Eye (tissue), 1 donor: ENCODE measurements at places on chromosomes 7 and 10.

DNA sequence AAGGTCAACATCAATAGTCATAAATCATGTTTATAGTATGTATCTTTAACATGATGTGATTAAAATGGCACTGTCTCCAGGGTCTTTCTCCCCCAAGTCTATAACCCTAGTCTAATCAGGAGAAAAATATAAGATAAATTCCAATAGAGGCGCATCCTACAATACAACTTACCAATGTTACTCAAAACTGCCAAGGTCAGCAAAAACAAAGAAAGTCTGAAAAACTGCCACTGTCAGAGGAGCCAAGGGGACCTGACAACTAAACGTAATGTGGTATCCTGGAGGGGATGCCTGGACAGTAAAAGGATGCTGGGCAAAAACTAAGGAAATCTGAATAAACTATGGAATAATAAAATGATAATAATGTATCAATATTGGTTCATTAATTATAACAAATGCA lies 63.9 kb downstream of the TPK1 start:
- no peak for DNase-seq

DNA sequence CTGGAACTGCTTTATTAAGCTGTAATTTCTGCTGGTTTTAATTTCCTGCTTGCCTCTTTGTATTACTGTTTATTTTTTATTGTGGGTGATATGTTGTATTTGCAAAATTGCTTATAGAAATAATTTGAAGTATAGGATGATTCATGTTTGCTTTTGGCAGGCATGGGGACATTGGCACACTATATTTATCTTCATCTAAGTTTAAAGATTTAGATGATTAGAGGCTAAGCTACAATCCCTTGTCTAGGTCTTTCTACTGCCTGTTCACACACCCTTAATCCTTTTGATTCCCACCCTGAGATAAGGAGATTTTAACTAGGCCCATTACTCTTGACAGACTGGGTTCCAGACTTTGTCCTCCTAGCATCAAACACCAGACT lies 182.8 kb upstream of the KAT6B start:
- no peak for DNase-seq

GRCh38 chr10:72812753-72813430 lies 80.6 kb upstream of the OIT3 start:
- peak; percentile 15 for DNase-seq

DNA sequence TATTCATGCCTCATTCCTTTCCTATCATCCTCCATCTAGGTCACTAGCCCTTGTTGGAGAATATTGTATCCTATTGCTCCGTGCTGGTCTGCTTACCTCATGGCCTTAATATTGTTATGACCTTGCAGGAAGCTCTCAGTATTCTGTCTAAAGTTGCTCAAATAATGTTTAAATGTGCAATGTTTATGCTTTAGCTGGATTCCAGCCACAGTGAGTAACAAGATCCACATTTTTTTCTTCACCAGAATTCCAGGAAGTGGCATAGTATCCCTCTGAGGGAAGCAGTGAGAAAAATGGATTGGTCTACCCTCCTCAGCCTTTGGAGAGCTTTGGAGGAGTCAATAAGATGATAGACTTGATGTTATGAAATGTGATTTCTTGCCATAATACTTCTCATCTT lies 402.6 kb downstream of the NRG3 start:
- no peak for DNase-seq

GRCh38 chr7:72493850-72494661 lies 81.9 kb upstream of the CALN1 start:
- DNase-seq = peak; percentile 88

GRCh38 chr10:61397175-61397986 lies 55.8 kb downstream of the TMEM26 start:
- DNase-seq = no peak

DNA sequence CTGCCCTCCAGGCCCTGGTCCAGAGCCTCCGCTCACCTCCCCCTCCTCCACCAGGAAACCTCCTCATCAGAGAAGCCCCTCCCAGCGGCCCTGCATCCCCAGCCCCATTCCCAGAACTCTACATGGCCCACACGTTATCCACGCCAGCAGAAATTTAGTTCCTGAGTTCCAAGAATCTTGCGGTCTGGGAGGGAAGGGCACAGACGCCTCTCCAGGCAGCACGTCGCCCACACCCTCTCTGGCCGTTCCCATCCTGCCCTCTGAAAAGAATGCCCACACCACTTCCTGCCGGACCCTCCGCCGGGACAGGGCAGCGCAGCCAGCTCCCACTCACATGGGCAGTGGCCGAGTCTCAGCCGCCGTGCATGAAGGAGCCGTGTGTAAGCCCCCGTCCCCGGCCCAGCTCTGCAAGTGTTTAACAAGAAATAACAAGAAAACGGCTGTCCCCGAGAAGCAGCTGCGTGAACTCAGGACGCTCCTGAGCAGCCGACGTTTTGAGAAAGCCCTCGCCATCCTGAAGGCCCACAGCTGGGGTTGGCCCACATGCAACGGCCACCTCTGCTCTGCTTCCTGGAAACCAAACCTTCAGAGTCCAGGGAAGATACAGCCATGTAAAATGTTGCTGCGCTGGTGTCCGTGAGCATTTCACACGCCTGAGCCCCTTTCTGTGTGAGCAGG lies 17.4 kb downstream of the ADGRA1 start:
- no peak for DNase-seq

- peak; percentile 60 for DNase-seq
These were observed 408.6 kb upstream of the NPVF start for GRCh38 chr7:25636871-25637283.

DNA sequence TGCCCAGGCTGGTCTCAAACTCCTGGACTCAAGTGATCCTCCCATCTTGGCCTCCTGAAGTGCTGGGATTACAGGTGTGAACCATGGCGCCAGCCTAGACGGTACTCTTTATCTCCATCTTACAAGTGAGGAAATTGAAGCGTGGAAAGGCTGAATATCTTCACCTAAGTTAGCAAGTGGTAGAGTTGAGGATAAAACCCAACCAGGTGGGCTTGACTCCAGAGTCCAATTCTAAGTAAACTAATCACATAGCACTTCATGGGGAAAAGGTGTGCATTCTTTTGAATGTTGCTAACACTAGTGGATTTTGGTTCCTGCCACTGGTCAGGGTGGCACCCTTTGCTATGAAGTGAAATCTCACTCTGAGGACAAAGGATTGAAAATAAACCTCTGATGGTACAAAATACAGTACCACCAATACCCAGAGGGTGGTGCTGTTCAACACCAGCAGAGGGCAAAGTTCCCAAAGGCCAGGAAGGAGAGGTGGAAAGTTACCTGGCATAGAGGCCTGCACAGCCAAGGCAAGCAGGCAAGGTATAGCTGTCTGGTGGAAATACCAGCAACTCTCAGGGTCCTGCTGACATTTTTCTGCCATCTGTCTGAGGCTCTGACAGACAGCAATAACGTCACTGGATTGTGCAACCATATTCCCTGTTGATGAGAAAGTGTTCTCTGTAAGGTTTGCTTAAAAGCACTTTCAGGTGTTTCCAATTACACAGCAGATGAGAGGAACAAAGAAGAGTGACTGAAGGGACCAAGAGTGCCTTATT lies 17.6 kb downstream of the ZDHHC16 start:
- peak; percentile 73 for DNase-seq

- DNase-seq = peak; percentile 62
These were observed 9.1 kb downstream of the SLC13A4 start for GRCh38 chr7:135718794-135719437.

- no peak for DNase-seq
These were observed 18.5 kb downstream of the FGL2 start for GRCh38 chr7:77181015-77181595.

DNA sequence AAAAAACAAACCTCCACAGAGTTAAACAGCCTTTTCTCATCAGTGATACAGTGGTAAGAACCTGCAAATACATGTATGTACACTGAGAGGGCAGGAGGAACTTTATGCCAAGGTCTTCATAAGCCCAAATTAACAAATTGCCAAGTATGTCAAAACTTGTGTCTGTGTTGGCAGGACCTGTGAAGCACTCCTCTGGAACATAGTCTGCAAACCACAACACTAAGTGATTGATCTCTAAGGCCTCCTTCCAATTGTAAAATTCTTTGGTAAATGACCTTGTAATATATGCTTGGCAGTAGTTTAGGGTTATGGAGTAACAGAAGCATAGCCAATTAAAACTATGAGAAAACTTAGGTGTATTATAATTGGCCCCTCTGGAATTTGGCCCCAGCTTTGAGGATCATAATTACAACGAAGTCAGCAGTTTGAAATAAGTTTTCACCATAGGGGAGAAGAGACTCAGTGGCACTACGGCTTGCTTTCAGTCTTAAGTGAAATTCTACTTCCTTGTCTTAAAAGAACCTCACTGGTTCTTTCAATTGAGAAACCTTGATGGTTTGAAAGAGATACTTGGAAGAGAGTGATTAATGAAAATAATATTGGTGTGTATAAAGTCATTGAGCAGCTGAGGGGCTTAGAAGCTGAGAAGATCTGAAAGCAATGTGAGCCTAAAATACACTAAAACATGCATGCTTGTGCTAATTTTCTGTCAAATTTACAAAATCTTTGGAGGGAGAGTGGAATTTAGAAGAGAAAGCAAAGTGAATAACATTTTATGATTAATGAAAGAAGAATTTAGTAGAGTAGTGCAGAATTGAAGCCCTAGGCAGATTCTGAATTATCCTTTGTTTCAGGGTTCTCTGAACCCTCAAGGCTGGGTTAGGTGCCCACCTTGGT lies 57.6 kb downstream of the CNNM2 start:
- no peak for DNase-seq

- DNase-seq = no peak
These were observed 10.3 kb downstream of the PKD1L1 start for GRCh38 chr7:47937711-47938573.

DNA sequence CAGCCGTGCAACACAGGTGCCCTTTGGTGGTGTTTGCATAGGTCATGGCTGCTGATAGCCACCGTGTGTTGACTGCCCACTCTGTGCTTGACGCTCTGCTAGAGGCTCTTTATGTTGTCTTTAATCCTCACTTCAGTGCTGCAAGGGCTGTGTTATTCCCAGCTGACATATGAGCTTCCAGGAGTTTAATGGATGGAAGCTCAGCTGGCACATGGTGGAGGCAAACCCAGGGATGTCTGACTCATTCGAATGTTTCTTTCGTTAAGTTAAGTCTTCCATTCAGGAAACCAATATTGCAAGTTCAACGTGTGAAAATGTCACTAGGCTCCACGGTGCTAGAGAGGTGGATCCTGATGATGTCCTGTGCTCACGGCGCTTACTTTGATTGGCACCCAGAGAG lies 378.4 kb downstream of the DPP6 start:
- no peak for DNase-seq

GRCh38 chr7:14850039-14850438 lies 52.5 kb downstream of the DGKB start:
- no peak for DNase-seq

- DNase-seq = no peak
These were observed 53.7 kb upstream of the SEMA3A start for GRCh38 chr7:84248267-84248666.

DNA sequence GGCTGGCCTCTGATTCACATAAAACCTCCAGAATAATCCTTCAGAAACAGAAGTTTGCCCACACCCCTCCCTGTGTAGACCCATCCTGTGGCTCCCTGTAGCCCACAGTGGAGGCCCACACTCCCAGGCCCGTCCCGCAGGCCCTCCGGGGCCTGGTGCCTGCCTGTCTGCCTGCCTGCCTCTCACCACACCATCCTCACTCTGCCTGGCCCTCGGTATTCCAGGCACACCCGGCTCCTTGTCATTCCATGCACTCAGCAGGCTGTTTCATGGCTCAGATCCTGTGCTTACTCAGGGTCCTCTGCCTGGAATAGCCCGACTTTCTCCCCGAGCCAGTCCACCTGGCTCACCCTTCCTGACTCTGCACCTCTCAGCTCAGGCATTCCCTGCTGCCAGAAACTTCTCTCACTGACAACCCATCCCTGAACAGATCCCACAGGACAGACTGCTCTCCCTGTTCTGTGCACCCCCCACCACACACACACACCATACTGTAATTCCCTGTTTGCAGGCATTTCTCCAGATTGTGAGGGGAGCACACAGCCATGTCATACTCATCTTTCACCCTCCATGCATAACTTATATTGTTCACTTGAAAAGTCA lies 498.0 kb upstream of the ZMIZ1 start:
- no peak for DNase-seq

- no peak for DNase-seq
These were observed 60.2 kb downstream of the WIPF3 start for GRCh38 chr7:29866490-29866930.

DNA sequence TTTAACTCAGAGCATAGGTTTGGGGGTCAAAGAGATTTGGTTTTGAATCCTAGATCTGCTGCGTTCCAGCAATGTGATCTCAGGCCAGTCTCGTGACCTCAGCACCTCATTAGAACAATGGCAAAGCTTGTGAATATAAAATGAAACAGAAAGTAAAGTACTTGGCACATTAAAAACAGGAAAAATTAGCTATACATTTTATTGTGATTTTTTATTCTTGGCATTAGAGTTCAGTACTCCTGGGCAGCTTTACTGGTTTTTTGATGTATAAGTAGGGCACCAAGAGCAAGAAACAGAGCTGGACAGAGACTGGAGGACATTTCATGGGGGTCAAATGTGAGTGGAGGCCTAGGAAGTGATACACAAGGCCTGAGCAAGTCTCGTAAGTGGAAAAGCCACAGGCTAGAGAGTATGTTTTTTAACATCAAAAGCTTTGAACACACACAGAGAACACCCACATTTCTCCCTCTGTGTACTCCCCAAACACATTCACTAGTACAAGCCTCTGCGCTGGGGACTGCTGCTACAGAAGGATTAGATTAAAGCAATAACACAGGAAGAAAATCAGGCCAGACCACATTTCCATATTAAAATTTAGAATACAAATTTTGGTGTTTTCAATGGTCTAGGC lies 157.2 kb upstream of the SLC25A13 start:
- no peak for DNase-seq

- no peak for DNase-seq
These were observed 53.8 kb downstream of the GRID1 start for GRCh38 chr10:86312701-86313270.

DNA sequence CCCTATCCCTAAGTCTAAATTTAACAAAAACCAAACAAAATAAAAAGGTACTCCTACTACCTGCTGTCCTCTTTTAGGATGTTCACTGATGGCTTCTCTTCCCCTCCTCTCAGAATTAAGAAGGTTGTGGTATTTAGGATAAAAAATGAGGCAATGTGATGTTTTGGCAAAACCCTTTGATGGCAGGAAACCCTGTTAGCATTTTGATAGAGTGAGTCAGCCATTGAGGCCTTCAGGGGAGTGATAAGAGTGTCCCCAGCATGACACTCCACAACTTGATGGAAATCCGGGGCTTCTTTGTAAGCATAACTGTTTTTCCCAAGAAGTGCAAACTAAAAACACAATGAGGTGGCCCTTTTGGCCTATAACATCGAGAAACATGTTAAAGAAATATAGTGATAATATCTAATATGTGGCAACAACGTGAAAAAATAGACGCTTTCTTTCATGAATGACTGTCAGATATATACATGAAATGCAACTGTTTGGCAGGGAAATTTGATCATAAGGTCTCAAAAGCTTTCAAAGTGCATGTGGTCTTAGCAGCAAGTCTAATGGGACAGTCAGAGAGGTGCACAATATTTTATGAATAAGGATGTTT lies 55.0 kb downstream of the PRTFDC1 start:
- DNase-seq = no peak
